ENCODE measurements at places on chromosomes 4 and X.

DNA sequence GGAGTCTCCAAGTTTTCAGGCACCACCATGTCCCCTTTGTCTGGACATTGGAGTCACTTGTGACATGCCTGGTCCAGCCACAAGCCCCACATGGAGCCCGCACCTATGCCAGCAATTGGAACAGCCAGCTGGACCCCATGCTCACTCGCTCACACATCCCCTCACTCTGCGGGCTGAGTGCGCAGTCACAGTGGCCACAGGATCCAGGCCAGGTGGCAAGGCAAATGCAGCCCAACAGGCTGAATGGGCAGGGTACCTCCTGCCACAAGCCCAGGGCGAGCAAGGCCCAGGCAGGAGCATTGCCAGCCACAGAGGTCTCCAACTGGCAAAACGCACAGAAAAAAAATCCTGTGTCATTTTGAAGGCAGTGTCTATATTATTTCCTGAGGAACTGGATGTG lies 82.0 kb downstream of the ANXA10 start:
- DNase-seq: no peak

DNA sequence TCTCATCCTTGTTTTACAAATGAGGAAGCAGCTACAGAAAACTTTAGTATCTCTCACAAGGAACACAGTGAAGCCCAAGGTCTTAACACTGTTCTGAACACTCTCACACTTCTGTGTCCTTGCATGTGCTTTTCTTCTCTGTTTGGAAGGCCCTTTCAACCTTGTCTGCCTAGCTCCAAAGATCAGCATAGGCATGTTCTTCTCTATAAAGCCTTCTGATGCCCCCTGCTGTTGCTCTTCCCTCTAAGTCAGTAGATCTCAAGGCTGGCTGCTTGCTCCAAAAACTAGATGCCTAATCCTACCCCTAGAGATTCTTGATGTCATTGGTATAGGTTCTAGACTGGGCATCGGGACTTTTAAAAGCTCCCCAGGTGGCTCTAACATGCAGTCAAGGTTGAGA lies 5.9 kb downstream of the APOO start:
- DNase-seq: no peak

- no peak for DNase-seq
Observed at GRCh38 chr4:121989715-121990114, 37.9 kb upstream of the TRPC3 start.

DNA sequence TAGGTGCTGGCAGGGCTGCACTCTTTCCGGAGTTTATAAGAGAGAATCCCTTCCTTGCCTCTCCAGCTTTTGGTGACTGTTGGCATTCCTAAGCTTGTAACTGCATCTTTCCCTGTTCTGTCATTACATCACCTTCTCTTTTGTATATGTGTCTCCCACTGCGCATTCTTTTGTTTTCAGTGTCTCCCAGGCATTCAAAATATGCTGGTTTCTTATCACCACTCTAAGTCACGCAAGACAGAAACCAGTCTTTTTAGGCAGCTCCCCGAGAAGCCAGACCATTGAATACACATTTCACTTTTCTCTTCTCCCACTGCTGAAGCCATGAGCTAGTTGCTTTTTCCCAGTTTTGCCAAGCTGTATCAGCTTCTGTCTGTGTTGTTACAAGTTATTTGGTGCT lies 71.0 kb downstream of the LAS1L start:
- DNase-seq: no peak

Measured in osteocyte (in vitro differentiated cells).